ENCODE measurements at places on chromosomes 3 and 15. TPM values are rescaled to one million over a fixed set of nuclear protein-coding genes. Genes with fewer than 3 reads are reported as not detected.

Gene AP3B2
- polyA plus RNA-seq, result 0.54 TPM

- no peak for DNase-seq
These were observed 506.2 kb upstream of the IL12A start for GRCh38 chr3:159482241-159482993.

GRCh38 chr15:62147551-62147950, 17.5 kb downstream of the C2CD4B start:
- no peak for DNase-seq

- no peak for DNase-seq
These were observed 56.7 kb downstream of the PLS1 start for GRCh38 chr3:142652826-142653292.

DNA sequence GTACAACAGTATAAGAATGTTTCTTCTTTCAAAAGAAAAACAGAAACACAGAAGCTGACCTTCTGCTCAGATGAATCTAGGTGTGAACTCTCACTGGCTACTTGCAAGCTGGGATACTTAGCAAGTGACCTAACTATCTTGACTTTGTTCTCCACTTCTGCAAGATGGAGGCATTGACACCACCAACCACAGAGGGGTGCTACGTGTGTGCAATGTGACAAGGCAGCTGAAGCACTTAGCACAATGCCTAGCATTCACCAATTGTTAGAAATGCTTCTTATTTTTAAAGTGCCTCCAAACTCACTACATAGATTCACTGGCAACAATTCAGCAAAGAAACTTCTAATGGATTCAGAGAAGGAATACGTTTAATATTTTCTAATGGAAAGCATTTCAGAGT, 331.4 kb upstream of the WNT5A start:
- DNase-seq, result no peak

DNA sequence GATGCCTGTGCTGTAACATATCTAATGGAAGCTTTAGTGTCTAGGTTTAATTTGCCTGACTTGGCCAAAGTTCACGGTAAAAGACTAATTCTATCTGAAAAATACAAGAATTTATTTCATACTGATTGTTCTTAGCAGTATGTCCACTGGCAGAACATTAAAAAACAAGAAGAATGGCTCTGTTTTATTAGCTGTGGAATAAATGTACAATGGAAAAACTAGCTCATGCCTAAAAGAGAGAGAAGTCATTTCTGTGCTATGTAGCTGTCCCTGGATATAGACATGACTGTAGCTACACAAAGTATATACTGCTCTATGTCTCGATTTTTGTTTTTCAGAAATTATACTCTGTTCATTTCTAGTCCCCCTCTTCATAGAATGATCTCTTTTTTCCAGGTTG, 13.9 kb upstream of the VGLL3 start:
- no peak for DNase-seq

DNA sequence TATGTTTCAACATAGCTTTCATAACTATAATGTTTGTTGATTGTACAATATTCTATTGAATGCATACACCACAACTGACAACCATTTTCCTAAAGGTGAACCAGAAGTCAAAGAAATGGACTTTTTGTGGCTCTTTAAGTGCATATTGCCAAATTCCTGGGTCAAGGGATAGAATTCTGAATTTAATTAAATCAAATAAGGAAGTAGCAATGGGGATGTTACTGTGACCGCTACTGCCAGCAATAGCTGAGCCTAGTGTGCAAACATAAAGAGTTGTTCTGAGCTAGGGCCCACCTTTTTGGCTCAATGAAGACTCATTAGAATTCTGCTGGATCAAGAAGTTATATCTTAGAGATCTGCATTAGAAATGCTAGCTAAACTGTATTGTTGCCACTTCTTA, 17.3 kb upstream of the KBTBD8 start:
- DNase-seq, result no peak
